ENCODE measurements at places on chromosomes 6 and 20. TPM values are rescaled to one million over a fixed set of nuclear protein-coding genes. Genes with fewer than 3 reads are reported as not detected.

Gene MEI4
- total RNA-seq, result not detected

Gene NR2E1
- not detected for total RNA-seq

Gene ADTRP
- 3.3 TPM for total RNA-seq

Gene RFX6
- total RNA-seq, result not detected

Gene SYNCRIP
- total RNA-seq, result 155 TPM

Gene EMILIN3
- total RNA-seq, result not detected

Gene PPARD
- total RNA-seq, result 29.2 TPM

Gene BANF2
- total RNA-seq, result not detected

Gene FNDC1
- not detected for total RNA-seq

Gene TREML2
- total RNA-seq, result not detected

Gene NTSR1
- 0.30 TPM for total RNA-seq

Gene VNN1
- total RNA-seq, result not detected

Gene OR2H1
- not detected for total RNA-seq

Gene RIMS1
- total RNA-seq, result 0.44 TPM

Gene SLCO4A1
- total RNA-seq, result 4.1 TPM

Measured in endothelial cell of umbilical vein (primary cell).